A549 treated with Hydrocortisone at 1 μM for 4 hours (cell line): ENCODE measurements at places on chromosomes 2 and 18. TPM values are rescaled to one million over a fixed set of nuclear protein-coding genes. Genes with fewer than 3 reads are reported as not detected.

Gene EML4
- total RNA-seq: 22.6 to 33.3 TPM (median 25.1 TPM) in 5 replicates

Gene HS6ST1
- total RNA-seq: 11.2 to 12.4 TPM (median 12.0 TPM) in 5 replicates

Gene ALPG
- total RNA-seq: 0.31 to 0.38 TPM (median 0.36 TPM) in 5 replicates

Gene TMEM17
- 3.6 to 5.2 TPM (median 4.8 TPM) in 5 replicates for total RNA-seq

Gene ASXL3
- not detected in 5 replicates for total RNA-seq

Gene SERPINB13
- not detected in 5 replicates for total RNA-seq

Gene IL36A
- total RNA-seq: not detected in 5 replicates

Gene ANKRD39
- 15.0 to 22.0 TPM (median 19.9 TPM) in 5 replicates for total RNA-seq

Gene SRBD1
- total RNA-seq: 7.6 to 11.1 TPM (median 8.3 TPM) in 5 replicates

Gene SLC23A3
- 0.29 to 0.82 TPM (median 0.65 TPM) in 5 replicates for total RNA-seq

Gene ZNF396
- total RNA-seq: 0.66 to 0.88 TPM (median 0.78 TPM) in 5 replicates

Gene GBX2
- 2.4 to 2.9 TPM (median 2.6 TPM) in 5 replicates for total RNA-seq

Gene MRPL19
- 68.8 to 74.8 TPM (median 70.8 TPM) in 5 replicates for total RNA-seq

Gene ERBB4
- total RNA-seq: not detected in 5 replicates

Gene C1QL2
- total RNA-seq: 0.37 to 0.61 TPM (median 0.48 TPM) in 5 replicates

Gene DRC1
- 0.21 to 0.45 TPM (median 0.30 TPM) in 5 replicates for total RNA-seq

Gene BOLL
- total RNA-seq: not detected in 5 replicates

Gene ANO7
- 1.7 to 2.3 TPM (median 2.1 TPM) in 5 replicates for total RNA-seq

Gene ABCG5
- not detected in 5 replicates for total RNA-seq

Gene QPCT
- total RNA-seq: 19.8 to 23.6 TPM (median 21.4 TPM) in 5 replicates

Gene IL1R1
- total RNA-seq: 35.7 to 54.7 TPM (median 43.7 TPM) in 5 replicates

Gene SATB2
- 2.7 to 3.1 TPM (median 2.9 TPM) in 5 replicates for total RNA-seq

Gene CEP68
- 9.1 to 12.8 TPM (median 11.5 TPM) in 5 replicates for total RNA-seq

Gene AFF3
- 0.01 to 0.22 TPM (median 0.03 TPM) in 4 of 5 replicates, not detected in the other for total RNA-seq

Gene ZAP70
- total RNA-seq: 0.10 to 0.12 TPM in 2 of 5 replicates, not detected in the others

Gene MROH2A
- 0.12 to 0.29 TPM (median 0.21 TPM) in 4 of 5 replicates, not detected in the other for total RNA-seq

Gene HRH4
- not detected in 5 replicates for total RNA-seq

Gene CMPK2
- total RNA-seq: 0.51 to 1.0 TPM (median 0.78 TPM) in 5 replicates

Gene SOX11
- not detected in 5 replicates for total RNA-seq

Gene CXCR4
- 0.46 to 0.99 TPM (median 0.56 TPM) in 5 replicates for total RNA-seq

Gene PDCL3
- total RNA-seq: 36.9 to 44.8 TPM (median 37.5 TPM) in 5 replicates

Gene NMUR1
- not detected in 5 replicates for total RNA-seq

Gene SLC5A7
- not detected in 5 replicates for total RNA-seq

Gene XDH
- 0.99 to 1.4 TPM (median 1.0 TPM) in 5 replicates for total RNA-seq

Gene TIMM21
- 50.0 to 61.7 TPM (median 58.3 TPM) in 5 replicates for total RNA-seq

Gene PJVK
- 1.5 to 2.2 TPM (median 1.5 TPM) in 5 replicates for total RNA-seq
